ENCODE measurements at places on chromosomes 3 and 15.

- no peak for DNase-seq
Measured at GRCh38 chr3:170768334-170768801, 101.6 kb downstream of the RPL22L1 start.

DNA sequence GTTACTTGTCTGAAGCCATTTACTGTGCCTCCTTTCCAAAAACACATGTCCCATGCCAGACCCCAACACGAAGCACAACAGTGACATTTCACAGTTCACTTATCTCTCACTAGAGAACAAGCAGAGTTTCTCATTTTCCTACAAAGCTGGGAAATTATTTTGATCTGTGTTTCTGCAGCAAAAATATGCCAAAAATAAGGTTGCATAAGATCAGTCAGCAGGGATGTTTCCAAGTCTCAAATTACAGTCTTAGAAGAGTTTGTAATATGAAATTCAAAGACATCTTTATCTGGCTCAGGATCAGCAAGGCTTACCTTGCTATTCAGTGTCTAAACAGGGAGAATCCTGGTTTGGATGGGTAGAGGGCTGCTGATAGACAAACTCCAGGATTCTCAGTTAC lies 75.5 kb downstream of the GJD2 start:
- no peak for DNase-seq

GRCh38 chr15:43930556-43930955 lies 103.8 kb downstream of the WDR76 start:
- DNase-seq = no peak

DNA sequence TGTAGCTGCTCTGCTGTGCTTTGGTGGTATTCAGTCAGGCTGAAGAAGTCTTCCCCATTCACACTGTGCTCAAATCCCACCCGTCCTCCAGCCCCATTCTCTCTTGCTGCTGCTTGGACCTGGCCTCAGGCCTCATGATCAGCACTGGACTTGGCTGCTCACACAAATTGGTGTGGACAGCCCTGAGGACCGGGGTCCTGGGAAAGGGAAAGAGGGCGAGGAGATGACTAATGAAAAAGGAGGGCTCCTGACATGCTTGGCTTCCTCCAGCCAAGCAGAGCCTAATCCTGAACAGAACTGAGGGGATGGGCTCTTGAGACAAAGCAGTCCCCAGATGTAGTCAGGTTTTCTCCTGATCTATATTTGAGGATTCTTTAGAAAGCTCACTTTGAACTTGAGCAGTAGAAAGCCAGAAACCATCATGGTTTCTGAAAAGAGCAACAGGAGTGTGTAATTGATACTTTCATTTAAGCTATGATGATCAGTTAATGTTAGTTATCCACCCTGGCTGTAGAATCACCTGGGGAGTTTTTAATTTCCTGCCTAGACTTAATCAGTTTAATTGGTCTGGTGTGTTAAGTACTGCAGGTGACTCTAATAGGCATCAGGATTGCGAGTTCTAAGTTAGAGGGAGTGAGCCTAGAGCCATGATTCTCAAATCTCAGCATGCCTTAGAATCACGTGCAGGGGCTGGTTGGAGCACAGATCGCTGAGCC lies 79.4 kb upstream of the THBS1 start:
- DNase-seq = no peak

DNA sequence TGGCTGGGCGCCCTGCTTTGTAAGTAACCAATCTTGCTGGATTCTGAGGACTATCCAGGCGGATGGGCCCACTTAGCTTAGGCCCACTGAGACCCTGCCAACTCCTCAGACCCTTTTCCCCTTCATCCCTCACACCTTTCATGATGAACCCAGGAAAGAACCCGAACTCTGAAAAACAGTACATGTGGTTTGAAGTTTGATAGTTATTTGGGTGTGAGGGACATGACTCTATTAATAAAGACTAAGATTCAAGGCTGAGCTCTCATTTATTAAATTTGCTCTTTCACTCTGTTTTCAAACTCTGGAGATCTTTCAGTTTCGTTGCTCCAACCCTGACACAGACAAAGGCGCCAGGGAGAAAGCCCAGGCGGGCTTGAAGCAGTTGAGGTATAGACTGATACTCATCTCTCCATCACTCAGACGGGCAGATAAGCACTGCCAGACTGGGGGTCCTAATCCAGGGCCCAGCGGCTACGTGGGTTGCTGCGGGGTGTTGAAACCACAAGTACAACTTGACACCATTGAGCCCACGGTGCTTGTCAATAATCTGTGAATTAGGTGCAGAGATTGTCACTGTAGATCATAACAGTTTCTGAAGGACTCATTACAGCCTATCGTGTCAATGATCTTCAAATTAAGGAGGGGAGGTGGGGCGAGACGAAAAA lies 7.2 kb upstream of the SOX2 start:
- DNase-seq = no peak

GRCh38 chr3:12985148-12985547 lies 88.1 kb downstream of the IQSEC1 start:
- no peak for DNase-seq

DNA sequence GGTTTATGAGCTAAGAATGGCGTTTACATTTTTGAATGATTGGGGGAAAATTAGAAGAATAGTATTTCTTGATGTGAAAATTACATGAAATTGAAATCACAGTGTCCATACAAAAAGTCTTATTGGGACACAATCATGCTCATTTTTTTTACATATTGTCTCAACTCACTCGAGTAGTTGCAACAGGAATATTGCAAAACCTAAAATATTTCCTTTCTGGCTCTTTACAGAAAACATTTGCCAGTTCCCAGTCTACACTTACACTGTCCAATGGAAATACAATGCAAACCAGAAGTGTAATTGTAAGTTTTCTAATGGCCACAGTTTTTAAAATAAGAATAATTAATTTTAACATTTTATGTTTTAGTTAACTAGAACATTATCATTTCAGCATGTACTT lies 137.8 kb downstream of the SAMMSON start:
- DNase-seq = no peak

DNA sequence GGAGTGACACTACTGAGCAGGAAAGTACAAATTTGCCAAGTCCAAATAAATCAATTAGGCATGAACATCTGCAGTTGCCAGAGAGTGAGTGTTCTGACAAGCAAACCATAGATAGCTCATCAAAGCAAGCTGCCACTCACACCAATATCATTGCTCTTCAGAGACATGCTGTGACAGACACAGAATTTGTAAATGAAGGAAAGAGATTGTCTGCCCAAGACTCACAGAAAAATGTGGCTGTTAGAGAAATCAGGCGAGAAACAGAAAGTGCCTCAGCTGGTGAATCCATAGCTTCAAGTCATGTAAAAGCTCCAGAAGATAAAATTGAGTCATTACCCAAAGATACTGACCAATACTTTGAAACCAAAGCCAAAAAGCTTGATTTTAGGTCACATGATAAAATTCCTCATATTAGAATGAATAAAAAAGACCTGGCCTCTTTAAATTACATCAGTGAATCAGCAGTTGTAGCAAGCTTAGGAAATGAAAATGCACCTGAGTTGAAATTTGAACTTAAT lies 50.8 kb downstream of the CRYBG3 start:
- DNase-seq = no peak

GRCh38 chr3:2458816-2459215 lies 360.1 kb downstream of the CNTN4 start:
- no peak for DNase-seq

DNA sequence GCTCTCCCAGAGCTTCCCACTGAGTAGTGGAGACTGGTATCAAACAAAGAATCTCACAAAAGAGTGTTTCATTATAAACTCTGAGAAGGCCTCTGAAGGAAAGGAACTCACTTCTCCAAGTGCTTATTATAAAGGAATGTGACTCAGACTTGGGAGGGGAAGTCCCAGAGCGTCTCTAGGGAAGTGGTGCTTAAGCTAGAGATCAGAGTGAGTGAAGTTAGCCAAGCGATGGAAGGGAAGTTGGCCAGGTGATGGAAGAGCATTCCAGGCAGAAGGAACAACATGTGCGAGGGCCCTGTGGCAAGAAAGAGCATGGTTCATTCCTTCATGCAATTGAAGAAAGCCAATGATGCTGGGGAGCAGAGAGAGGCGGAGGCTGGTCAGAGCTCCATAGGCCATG lies 2.3 kb downstream of the XYLB start:
- no peak for DNase-seq

DNA sequence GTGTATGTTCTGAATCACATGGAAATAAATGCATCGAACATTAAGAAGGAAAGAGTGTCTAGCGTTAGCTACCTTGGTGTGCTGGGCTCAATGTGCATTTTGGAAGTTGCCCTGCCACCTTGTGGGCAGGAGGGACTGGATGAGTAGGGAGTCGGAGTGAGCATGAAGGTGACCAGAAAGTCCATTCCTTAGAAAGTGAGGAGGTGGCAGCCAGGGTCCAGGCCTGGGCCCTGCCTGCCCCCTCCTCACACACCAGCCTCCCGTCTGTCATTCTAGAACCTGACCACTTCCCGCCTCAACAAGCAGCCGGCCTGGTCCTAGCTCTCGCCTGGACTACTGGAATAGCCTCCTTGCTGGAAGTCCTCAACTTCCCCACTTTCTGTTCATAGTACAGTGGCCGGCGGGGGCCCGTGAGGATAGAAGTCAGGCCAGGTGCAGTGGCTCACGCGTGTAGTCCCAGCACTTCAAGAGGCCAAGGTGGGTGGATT lies 10.2 kb upstream of the GATA2 start:
- no peak for DNase-seq

DNA sequence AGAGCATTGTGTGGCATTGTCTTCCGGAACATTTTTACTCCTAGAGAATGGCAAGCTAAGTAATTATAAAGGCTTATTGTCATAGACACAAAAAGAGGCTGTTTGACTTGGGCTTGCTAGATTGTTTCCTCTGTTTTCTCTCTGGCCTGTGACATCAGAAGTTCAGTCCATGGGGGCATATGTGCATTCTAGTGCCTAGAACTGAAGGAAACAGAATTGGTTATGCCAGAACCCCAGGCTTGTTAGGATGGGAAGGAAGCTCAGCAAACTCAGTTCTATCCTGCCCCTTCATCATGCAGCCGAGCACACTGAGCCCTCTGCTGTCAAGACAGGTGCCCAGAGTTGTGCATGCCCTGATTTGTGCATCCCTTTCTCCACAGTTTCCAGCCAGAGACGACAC lies 131.3 kb downstream of the PDE8A start:
- no peak for DNase-seq

- DNase-seq = no peak
Measured at GRCh38 chr15:61841466-61841865, 218.8 kb downstream of the VPS13C start.

GRCh38 chr3:124846189-124846588 lies 41.0 kb downstream of the ITGB5 start:
- no peak for DNase-seq

- no peak for DNase-seq
Measured at GRCh38 chr15:69402816-69403215, 11.3 kb upstream of the KIF23 start.

- no peak for DNase-seq
Measured at GRCh38 chr3:171967932-171968678, 71.3 kb upstream of the FNDC3B start.

GRCh38 chr15:48021336-48022086 lies 99.3 kb upstream of the SLC24A5 start:
- no peak for DNase-seq

GRCh38 chr15:38885471-38885952 lies 320.9 kb upstream of the RASGRP1 start:
- DNase-seq = no peak

GRCh38 chr3:9715764-9716437 lies 12.3 kb downstream of the CPNE9 start:
- DNase-seq = no peak

DNA sequence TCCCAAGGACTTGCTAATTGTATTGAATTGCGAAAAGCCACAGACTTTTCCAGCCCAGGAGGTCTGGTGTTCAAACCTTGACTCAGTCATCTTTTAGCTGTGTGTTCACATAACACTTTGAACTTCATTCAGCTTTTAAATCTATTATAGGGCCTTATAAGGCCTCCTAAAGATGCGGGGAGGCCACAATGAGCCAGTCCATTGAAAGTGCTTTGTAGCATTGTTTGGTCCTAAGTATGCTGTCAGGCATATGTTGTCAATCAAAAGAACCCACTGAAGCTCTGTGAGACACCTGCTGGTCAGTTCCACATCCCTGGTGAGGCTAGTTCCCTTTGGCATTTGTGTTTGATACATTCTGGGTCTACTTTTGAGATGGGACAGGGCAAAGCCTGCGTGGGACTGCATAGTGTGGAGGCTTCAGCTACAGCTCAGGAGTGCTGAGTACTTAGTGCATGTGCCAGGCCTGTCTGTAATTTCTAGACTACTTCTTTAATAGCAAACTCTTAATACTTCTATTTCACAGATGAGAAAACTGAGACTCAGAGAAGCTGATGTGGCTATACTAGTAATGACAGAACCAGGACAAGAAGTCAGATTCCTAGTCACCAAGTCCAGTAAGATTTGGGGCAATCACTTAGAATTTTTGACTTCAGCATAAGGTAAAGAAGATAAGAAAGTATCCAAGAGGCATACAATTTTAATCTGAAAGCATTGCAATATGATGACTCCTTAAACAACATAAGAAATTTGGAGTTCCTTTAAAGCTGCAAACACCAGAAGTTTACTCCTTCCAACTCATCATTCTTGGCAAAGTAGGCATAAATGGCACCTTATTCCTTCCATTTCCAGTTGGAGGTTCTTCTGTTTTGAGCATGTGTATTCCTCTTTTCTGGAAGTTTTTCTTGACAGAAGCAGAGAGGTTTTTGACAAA lies 213.0 kb downstream of the PDCD6IP start:
- DNase-seq = no peak

- DNase-seq = no peak
Measured at GRCh38 chr3:150797155-150797554, 34.2 kb upstream of the SIAH2 start.

DNA sequence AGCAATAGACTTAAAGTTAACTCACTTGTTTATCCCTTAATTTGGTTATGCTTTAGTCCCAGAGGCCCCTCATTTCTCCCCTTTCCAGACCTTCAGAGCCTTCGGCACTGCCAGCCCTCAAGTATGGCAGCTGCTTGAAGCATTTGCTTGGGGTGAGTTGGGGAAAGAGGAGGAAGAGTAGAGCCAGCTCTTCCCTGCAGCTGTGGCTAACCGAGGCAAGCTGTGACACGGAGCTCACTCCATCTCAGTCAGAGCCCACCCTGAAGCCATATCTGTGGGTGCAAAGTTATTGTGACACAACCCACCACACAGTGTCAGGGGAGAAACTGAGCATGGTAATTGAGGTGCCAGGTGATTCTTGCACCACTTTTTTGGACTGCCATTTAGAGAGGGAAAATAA lies 66.1 kb downstream of the FILIP1L start:
- no peak for DNase-seq
